ENCODE measurements at places on chromosomes 13 and 19. TPM values are rescaled to one million over a fixed set of nuclear protein-coding genes. Genes with fewer than 3 reads are reported as not detected.

Gene DHX34
- 12.3 TPM for total RNA-seq

Gene ZNF304
- 15.5 TPM for total RNA-seq

Gene RASGRP4
- total RNA-seq = 0.09 TPM

- no peak for DNase-seq
Observed at GRCh38 chr13:83895994-83896580, 13.8 kb upstream of the SLITRK1 start.

Gene CASP14
- total RNA-seq = not detected

- DNase-seq = no peak
Observed at GRCh38 chr19:50272263-50272897, 56.8 kb downstream of the KCNC3 start.

DNA sequence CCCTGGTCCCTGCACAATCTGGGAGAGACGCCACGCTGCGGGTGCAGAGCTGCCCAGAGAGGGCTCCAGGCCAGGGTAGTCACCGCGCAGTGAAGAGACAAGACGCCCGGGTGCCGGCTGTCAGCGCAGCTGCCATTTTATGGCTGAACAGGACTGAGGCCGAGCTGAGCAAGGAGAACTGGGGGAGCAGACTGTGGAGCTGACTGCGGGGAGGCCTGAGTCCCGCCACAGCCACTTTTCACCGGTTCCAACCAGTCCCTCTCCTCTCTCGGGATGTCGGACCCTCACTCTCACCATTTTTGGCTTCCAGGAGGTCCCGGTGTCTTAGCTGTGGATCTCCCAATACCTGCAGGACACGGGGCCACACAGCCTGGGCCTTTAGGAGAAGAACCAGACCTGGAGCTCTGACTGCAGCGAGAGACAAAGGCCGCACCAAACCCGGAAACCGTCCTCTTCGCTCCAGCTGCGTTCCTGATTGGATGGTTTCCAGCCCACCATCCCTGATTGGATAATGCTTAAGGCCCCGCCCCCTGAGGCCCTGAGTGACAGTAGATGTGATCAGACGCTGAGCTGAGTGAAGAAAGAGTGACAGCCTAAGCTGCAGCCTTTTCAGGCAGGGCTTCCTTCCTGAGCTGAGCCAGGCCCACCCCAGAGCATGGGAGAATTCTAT lies at the start of gene ZNF626:
TSS of gene ZNF626 (minus strand) at position 422 of the 670 bp plus-strand sequence. CDS start at position 297, 125 bp downstream.
- DNase-seq = peak; percentile 99

DNA sequence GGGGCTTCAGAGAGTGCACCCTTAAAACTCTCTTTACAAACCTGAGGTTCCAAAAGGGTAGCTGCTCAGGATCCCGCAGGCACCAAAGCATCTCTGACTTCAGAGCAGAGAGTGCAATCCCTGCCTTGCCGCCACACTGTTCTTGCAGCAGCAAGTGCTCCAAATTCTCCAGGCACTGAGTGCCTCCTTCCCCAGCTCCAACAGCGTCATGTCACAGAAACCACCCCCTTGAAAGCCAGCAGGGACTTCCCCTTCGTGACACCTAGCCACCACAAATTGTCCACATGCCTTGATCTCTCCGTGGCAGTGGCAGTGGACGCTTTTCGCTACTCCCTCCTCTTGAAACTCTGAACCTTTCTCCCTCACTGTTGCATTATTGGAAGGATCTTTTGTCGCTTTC lies 39.9 kb downstream of the MBNL2 start:
- DNase-seq = no peak

Gene BRSK1
- total RNA-seq = 24.1 TPM

- DNase-seq = no peak
Observed at GRCh38 chr13:101838323-101838722, 385.8 kb downstream of the ITGBL1 start.

DNA sequence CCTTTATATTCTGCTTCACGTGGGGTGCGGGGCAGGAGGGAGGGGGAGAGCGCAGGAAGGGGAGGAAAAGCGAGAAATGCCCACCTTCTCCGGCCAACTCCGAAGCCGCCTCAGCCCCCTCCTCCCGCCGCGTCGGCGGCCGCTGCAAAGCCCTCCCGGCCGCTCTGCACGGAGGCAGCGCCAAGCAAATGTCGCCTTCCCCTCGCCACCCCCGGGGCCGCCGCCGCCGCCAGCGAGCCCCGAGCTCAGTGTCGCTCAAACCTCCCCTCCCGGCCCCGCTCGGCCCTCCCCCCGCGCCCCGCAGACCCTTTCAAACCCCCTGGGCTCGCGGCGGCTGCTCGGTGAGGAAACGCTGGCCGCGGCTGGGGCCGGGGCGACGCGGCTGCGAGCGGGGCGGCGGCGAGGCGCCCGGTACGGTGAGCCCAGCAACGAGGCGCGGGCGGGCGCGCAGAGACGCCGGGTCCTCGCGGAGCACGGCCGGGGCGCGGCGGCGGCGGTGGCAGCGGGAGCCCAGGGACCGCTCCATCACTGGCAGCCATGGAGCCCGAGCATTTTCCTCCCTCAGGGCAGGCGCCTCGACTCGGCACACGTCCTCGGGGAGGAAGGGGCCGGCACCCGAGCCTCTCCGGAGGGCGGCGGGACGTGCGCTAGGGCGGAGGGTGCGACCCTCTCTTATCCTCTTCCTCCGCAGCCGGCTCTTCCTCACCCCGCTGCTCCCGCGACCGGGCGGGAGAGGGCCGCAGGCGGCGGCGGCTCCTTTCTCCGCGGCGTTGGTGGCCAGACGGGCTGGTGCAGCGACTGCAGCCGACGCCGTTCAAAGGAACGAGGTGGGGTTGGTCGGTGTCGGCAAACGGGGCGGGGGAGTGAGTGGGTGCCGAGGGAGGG lies 463 bp upstream of the TSC22D1 start:
- peak; percentile 62 for DNase-seq

Data from neural progenitor cell (in vitro differentiated cells).